ENCODE measurements at places on chromosomes 2 and 18.

DNA sequence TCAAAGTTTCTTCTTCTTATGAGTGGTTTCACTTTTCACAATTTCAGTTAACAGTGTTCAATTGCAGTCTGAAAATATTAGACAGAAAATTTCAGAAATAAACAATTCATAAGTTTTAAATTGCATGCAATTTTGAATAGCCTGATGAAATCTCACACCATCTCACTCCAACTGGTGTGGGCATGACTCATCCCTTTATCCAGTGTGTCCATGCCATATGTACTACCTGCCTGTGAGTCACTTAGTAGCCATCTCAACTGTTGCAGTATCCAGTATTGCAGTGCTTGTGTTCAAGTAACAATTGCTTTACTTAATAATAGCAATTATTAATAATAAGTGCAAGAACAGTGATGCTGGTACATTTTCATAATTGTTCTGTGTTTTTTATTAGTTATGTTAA, 1202.5 kb downstream of the DSC3 start:
- DNase-seq, result no peak

DNA sequence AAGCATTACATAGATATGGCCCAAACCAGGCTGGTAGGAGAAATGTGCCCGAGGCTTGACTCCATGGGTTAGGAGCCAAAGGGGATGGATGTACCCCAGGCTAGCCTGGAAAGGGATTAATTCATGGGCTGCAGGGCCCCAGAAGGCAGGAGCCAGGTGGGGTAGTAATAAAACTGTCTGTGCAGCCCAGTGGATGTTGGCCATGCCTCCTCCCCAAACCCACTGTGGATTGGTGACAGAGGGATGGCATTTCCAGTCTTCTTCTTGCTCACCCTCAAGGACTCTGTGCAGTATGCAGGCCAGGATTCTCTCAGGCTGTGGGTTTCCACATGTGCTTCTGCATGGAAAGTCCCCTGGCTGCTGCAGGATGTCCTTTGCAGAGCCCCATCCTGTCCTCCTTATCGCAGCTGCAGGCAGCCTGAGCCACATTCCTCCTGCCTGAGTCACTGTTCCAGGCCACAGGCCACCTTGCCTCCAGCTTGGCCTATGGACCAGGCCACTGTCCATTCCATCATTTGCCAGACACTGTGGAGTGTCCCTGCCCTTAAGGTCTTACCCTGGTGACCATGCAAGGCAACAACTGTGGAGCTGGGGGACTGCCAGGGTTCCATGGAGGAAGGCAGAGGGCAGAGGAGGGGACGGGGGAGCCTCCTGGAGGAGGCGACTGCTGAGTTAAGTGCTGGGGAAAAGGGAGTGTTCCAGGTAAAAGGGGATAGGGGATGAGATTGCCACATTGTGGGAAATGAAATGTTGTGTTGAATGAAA, 38.9 kb downstream of the INO80C start:
- no peak for DNase-seq

DNA sequence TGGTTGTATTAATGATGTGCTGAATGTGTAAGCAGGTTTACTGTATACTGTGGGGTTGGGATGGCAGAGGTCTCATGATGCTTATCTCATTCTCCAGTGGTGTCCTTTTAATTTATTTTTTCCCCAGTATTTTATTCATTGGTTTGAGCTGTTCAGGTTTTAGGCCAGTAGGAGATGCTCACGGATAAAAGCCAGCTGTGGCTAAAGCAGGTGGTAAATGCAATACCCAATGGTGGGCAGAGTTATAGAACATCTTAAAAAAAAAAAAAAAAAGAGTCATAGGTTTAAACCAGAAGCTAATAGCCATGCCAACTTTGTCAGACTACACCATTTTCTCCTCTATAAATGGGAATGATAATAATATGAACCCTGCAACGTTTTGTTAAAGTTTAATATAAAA, 57.8 kb upstream of the NEUROD1 start:
- no peak for DNase-seq

- no peak for DNase-seq
Observed at GRCh38 chr18:21187886-21188285, 54.1 kb upstream of the GREB1L start.

- no peak for DNase-seq
Observed at GRCh38 chr2:208618220-208618619, 211.6 kb downstream of the PTH2R start.

DNA sequence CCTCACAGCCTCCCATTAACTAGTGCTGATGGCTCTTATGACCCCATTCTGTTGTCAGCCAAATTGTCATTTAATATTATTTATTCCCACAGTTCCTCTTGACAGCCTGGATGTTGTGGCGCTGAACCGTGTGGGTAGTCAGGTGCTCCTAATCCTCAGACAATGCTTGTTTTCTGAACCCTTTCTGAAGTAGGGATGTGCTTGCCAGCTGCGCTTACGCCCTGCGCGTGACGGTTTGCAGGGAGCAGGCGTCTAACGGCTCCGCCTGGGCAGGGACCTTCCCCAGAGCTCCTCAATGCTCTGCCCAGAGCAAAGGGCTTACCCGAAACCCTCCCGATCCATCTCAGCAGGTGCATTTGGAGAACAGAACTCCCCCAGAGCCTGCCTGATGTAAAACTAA, 358.2 kb upstream of the MYT1L start:
- no peak for DNase-seq

GRCh38 chr2:145595296-145595695, 1075.4 kb upstream of the ZEB2 start:
- no peak for DNase-seq

- no peak for DNase-seq
Observed at GRCh38 chr2:240326246-240326645, 109.2 kb upstream of the GPC1 start.

GRCh38 chr2:105821428-105822125, 76.9 kb downstream of the NCK2 start:
- DNase-seq, result no peak

DNA sequence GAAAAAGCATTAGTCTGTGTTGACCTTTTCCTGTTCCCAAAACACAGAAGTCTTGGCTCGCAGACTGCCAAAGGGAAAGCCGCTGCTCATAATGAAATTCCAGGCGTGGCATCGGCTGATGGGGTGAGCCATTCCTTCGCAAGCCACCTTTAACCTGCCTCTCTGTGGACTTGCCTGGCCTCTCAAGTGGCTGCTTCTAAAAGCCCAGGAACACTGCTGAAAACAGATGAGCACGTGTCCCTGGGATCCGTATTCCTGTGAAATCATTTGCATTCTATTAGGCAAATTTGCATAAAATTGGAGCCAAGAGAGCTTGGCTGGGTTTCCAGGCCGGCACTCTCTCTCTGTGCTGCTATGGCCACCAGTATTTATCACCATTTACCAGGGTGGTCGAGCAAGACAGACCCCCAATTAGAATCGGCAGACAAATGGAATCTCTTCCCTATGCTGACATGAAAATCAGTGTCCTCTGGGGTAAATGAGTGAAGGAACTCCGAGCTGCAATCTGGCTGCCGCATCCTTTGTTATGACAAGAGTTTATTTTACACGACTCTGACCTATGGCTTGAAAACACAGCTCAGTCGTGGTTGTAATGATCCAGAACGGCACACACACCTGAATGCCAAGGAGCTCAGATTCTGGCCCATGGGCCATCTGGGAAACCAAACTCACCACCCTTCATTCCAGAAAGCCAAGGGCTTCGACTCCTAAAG, 21.7 kb downstream of the BCL2 start:
- DNase-seq, result no peak

- DNase-seq, result no peak
Observed at GRCh38 chr2:85745619-85746018, 8.2 kb upstream of the ATOH8 start.

GRCh38 chr2:134782792-134783191, 55.6 kb upstream of the ACMSD start:
- no peak for DNase-seq

DNA sequence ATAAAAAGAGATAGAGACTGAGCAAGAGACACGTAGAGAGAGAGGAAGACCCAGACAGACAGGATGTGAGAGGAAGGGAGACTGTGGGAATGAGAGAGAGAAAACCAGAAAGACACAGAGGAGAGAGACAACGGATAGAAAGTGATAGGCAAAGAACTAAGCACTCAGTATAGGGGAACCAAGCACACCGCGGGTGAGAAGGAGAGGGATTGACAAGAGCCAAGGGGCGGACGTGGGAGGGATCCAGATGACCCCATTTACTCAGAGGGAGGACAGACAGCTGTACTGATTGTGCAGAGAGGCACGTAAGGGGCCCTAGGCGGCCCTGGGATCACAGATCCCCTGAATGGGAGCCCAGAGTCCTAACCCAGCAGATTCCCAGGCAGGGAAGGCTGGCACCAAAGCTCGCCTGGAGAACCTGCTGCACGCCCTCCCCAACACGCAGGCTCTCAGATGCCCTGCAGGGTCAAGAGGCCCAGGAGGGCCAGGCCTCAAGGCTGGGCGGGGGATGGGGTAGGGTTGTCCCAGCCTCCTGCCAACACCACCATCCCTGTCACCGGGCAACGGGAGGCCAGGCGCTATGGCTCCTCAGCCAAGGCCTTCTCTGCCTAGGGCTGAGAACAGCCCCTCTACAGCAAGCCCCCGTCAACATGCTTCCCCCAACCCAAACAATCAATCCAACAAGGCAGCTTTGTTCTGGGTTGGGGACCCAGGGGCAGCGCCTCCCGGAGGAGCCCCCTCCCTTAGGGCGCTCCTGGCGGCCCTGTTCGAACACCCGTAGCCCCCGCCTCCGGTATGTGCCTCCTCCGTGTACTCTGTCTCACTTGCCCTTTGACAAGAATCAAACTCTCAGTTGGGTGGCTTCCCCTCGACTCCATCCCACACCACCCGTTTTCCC, 579 bp downstream of the LOXL3 start:
- no peak for DNase-seq

DNA sequence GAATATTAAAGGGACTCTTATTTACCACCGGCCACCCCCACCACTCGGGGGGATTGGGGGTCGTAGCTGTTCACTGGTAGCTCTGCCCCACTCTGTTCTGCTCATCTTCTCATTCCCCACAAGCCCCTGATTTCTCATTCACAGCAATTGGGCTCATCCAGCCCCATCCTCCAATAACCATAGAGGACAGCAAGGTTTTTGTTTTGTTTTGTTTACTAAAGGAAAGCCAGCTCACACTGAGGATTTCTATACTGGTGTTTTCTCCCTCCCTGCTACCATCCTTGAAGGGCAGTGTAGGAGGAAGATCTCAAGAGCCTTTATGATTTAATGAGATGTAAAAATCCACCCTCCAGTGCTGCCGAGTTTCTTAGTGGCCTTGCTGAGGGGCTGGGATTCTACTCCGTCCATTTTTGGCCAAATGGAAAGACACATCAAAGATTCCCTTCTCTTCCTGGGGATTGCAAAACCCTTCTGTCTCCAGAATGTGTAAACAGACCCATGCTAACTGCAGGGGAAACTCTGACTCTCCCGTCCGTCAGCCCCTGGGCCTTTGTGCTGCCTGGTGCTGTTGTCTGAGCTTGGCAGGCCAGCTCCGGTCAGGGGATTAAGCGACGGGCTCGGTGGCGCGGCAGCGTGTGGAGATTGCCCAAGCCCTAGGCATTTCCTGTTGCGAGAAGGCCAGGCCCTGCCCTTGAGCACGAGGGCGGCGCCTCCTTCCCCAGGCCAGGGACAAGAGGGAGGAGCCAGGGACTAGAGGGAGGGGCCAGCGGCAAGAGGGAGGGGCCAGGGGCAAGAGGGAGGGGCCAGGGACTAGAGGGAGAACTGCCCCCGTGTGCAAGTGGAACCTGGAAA, 165.0 kb downstream of the ANTXR1 start:
- peak; percentile 10 for DNase-seq

DNA sequence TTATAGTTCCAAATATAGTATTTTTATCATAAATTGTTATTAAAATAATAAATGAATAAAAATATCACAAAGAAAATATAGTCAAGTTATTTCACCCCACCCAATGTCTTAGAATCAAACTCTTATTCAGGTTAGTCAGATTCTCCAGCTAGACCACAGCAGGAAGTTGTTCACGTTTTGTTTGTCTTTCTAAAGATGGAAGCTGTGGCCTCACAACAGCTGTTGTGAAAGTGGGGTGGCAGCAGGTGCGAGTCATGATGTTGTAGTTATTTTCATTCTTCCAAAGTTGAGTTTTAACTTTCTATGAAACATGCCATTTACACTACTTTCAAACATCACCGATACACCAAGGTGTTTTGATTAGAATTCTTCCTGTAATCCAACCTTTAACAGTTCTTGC, 272.9 kb downstream of the SLC8A1 start:
- DNase-seq, result no peak

DNA sequence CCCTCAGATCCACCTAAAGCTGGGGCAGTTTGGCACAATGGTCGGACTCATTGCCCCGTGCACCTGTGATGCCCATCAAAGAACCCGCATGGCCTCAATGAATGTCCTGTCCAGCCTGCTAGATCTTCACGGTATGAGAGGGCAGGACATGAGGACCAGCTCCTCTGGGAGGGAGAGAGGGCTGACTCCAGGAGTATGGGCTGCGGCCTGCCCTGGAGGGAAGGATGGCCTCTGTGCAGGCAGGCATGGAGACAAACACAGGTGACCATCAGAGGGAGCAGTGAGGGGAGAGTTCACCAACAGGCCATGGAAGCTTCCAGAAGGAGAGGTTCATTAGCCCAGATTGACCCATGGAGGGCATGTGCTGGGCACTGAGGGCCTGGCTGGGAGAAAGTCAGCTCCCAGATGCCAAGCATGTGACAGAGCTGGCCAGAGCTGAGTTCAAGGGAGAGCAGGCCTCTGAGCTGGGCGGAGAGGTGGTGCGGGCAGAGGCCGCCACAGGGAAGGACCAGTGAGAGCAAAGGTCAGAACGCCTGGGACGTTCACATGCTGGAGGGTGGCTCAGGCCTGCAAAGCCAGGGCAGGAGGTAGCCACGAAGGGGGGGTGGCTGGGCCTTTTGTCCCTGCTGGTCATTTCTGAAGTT, 36.2 kb downstream of the HJURP start:
- DNase-seq, result no peak

- no peak for DNase-seq
Observed at GRCh38 chr18:30533716-30534115, 508.8 kb downstream of the DSC3 start.

- DNase-seq, result no peak
Observed at GRCh38 chr2:205902041-205902899, 183.7 kb downstream of the INO80D start.

DNA sequence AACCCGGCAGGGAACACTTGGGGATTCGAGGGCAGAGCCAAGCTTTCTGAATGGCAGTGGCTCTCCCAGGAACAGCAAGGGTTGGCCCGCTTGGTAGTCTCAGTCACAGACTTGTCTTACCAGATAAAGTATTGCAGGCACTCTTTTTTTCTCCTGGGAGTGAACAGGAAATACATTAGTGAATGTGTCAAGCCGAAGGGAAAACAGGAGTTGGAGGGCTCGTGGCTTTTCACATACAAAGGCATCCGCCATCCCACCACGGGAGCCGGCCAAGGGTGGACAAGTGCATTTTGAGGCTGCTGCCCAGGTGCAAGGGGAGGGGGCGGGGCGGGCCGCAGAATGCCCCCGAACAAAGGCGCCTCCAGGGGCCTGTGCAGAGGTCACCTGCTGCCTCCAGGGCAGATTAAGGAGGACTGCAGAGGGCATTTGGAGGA, 163.3 kb upstream of the SIX3 start:
- no peak for DNase-seq

- DNase-seq, result no peak
Observed at GRCh38 chr2:124623560-124623959, 598.5 kb downstream of the CNTNAP5 start.

GRCh38 chr2:57536535-57537231, 509.9 kb upstream of the VRK2 start:
- DNase-seq, result no peak

- DNase-seq, result no peak
Observed at GRCh38 chr2:101717071-101717845, 19.8 kb downstream of the MAP4K4 start.

- DNase-seq, result no peak
Observed at GRCh38 chr2:138476940-138477339, 24.6 kb upstream of the SPOPL start.
